ENCODE measurements at places on chromosomes 5 and 9.

DNA sequence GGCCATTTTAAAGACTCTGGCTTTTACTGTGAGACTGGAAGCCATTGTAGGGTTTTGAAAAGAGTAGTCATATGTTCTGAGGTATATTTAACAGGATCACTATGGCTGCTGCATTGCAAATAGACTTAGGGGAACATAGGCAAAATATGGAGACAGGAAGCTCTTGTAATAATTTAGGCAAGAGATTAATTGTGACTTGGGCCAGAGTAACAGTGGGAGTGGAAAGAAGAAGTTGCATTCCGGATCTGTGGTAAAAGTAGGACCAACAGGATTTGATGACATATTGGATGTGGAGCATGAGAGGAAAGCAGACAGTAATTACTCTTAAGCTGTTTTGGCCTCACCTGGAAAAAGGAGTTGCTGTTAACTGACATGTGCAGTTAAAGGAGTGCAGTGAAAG, 85.6 kb downstream of the SMIM15 start:
- no peak for DNase-seq

- DNase-seq = no peak
Observed at GRCh38 chr5:58246461-58246944, 213.4 kb downstream of the PLK2 start.

- no peak for DNase-seq
Observed at GRCh38 chr5:103305809-103306208, 47.2 kb downstream of the MACIR start.

DNA sequence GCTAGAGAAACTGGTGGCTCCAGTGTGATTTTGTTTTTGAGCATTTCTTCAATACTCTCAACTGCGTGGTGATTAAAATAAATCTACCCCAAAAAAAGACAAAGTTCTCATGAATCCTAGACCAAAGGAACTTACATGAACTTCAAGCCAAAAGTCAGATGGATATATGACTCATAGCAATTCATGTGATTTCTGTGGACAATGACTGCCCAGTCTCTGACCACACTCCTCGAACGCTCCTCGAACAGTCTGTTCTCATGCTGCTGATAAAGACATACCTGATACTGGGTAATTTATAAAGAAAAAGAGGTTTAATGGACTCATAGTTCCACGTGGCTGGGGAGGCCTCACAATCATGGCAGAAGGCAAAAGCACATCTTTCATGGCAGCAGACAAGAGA, 46.4 kb upstream of the CEP78 start:
- no peak for DNase-seq

DNA sequence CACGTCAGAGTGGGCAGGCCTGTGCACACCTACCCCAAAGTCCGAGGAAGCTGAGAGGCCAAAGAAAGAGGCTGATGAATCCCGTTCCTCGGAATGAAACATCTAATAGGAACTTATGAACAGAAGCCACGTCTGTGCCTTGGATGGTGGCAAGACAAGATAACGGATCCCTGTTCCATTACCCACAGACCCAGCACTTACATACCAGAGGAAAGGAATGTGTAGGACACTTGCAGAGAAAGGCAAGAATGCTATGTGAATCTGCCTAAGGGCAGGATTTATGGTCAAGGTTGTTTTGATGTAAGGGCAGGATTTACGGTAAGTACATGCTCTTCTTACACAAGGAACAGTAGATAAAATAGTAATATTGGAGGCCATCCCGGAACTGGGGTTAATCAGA, 93.2 kb downstream of the WDR41 start:
- no peak for DNase-seq

DNA sequence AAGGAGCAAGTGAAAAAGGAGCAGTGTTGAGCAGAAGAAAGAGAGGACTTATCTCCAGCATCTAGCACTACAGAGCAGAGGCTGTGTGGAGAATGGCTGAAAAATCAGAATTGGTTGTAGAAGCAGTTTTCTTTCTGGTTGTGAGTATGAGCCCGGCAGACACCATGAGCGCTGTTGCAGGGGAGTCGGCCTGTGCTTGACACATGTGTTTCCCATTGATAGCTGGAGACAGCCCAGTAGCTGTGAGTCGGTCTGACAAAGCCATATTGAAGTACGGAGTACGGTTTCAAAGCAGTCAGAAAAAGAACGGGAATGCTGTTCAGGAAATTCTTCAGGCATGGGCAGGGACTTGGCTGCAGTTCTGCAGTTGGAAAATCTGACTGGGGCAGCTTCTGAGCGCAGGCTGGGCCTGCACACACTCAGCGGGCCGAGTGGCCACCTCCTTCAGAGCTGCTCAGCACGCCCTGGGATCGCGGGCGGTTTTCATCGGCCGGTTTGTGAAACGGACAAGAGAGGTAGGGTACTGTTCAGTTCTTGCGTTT, at the start of gene SGCD:
Gene SGCD (plus strand): TSS at position 447 of the 542 bp plus-strand sequence.
- no peak for DNase-seq

- no peak for DNase-seq
Observed at GRCh38 chr9:134317790-134318414, 8.4 kb upstream of the RXRA start.

DNA sequence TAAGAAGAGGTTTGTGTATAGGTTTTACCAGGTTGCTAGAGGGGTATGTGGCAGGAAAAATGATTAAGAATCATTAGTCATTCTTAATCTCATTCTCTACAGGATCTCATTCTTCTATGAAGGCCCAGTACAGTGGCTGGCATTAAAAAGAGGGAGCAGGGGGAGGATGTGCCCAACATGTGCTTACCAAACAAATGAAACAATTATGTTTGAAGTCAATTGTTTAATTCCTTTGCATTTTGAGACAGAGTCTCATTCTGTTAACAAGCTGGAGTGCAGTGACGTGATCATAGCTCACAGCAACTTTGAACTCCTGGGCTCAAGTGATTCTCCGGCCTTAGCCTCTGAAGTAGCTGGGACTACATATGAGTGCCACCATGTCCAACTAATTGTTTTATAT, 23.0 kb downstream of the FNIP1 start:
- DNase-seq = no peak

- DNase-seq = no peak
Observed at GRCh38 chr9:71329873-71330272, 208.5 kb upstream of the TRPM3 start.

DNA sequence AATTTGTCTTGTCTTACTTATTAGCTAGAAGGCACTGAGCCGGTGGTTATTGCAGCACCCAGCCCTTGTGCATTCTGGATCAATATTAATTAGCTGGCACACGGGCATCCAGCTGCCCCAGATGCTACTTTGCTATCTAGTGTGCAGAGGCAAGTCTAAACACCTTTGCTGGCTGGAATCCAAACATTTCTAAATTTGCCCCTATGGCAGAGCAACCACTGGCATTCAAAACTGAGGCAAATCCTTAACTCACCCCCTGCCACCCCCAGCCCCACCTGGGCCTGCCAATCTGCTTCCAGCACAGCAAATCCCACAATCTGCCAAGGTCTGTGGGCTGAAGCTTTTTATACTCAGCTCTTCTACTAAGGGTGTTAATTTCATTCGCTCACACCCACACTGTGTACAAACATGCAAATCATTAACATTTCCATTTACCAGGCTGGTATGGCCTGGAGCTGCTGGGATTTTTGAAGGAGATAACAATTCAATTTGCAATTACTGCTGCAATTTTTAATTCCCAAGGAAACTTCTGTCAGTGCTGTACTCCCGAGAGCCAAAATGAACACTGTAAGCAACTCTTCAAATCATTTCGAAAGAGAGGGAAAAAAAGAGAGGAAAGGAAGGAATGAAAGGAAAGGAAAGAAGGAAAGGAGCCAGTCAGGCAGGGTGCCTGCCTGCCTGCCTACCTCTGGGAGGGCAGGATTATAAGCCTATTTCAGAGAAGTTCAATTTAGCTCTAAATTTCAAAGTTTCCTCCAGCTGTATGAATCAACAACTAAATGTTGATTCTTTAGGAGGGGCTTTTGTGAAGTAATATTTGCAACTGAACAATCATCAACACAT, 35.5 kb downstream of the RAPGEF1 start:
- DNase-seq = no peak

DNA sequence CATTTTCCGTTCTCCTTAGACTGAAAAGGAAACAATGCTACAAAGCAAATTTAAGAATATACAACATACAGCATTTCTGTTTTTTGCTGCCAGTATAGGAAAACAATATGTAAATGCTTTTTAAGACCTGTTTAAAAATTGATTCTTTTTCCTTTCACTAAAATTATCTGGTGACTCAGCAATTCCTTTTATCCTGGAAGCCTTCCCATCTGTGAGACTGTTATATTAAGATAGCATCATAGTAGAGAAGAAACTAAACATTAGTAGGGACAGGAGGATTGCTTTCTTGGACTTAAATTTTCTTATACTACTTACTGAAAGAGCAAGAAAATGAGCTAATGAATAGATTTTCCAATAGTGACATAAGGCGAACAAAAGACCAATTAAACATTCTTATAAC, 30.0 kb upstream of the GPR21 start:
- no peak for DNase-seq

DNA sequence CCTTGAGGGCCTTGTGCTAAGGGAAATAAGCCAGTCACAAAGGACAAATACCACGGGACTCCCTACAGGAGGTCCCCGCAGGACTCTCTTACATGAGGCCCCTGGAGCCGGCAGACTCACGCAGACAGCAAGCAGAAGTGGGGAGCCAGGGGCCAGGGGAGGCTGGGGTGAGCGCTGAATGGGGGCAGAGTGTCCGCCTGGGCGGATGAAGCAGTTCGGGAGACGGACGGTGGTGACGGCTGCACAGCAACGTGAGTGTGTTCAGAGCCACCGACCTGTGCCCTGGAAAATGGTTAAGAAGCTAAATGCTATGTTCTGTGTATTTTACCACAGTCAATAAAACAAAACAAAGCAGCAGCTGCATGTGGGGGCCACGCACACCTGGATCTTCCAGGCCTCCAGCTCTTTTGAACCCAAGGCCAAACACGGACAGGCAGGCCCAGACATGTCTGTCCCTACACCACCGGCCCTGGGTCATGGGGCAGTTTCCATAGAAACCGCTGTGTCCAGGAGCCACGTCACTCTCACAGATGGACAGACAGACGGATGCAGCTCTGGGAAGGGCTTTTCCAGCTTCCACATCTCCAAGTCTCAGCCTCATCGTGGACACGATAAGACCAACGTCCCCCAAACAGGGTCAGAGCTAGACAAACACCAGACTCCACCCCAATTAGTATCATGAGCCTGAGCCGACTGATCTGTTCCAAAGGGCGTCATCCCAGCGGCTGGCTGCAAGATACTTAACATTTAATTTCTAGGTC, 103.9 kb downstream of the VAV2 start:
- DNase-seq = no peak
